ENCODE measurements at places on chromosomes 7 and 10.

DNA sequence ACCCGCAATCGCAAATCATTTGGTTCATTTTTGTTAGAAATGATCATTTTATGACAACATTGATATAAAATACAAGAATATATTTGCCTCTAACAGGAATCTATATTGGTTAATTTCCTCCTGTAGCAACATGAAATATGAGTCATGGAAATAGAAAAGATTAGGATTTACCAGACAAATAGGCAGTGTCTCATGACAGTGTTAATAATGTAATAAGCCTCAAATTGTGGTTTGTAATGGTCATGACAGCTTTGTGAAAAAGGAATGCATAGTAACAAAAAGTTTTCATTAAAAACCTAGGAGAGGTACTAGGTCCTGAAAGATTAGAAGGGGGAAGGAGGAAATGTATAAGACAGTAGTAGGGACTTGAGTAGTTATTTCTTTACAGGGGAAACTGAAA, 7.9 kb upstream of the SLK start:
- DNase-seq: no peak

DNA sequence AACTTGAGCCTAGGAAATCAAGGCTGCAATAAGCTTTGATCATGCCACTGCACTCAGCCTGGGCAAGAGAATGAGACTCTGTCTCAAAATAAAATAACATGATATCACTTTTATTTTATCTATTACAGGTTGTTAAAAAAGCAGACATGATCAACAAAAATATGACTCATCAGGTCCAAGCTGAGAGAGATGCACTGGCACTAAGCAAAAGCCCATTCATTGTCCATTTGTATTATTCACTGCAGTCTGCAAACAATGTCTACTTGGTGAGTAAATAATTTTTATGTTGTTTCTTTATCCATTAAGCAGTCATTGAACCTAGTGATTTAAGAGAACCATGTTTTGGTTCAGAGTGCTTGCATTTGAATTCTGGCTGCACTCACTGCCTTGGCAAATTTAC, 3.3 kb downstream of the MASTL start:
- DNase-seq: no peak

- DNase-seq: no peak
These were observed 149.2 kb downstream of the PLPP4 start for GRCh38 chr10:120606051-120606764.

DNA sequence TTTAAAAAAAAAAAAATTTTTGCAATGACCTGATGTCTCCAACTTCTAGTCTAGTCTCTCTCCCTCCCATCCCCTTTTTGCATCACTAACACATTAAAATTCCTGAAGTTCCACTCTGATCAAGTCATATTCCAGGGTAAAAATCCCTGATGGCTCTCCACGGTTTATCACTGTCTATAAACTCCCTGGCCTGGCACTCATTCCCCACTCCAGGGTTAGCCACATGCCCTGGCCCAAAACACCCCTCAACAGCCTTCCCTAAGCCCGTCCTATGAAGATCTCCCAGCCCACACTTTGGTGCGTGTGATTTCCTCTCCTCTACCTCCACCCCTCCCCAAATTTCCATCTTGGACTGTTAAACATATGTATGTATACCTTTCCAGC, 125.4 kb downstream of the JAZF1 start:
- no peak for DNase-seq

DNA sequence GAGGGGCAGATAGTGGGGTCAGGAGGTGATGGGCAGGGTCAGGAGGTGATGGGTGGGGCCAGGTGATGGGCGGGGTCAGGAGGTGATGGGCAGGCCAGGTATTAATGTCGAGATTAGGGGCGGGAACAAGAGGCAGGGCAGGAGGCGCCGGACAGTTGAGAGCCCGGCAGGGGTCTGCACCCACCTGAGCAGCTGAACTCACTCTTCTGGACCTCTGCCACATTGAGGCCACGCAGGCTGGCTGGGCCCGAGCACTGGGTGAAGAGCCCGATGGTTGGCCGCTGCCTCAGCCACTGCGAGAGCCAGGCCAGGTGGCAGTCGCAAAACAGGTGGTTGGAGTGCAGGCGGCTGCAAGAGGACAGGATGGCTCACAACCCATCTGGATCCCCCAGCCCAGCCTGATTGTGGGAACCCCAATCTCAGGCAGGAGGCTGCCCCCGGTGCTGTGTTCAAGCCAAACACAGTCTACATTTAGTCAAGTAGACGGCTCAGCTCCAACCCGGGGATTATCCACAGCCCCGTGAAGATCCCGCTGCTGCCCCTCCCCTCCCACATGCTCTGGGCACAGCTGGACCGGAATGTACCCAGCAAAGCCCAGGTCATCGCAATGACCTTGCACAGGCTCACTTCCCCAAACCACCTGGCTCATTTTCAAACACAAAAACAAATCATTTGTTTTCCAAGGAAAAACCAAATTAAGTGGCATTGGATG, 122.3 kb downstream of the SLIT1 start:
- DNase-seq: no peak

DNA sequence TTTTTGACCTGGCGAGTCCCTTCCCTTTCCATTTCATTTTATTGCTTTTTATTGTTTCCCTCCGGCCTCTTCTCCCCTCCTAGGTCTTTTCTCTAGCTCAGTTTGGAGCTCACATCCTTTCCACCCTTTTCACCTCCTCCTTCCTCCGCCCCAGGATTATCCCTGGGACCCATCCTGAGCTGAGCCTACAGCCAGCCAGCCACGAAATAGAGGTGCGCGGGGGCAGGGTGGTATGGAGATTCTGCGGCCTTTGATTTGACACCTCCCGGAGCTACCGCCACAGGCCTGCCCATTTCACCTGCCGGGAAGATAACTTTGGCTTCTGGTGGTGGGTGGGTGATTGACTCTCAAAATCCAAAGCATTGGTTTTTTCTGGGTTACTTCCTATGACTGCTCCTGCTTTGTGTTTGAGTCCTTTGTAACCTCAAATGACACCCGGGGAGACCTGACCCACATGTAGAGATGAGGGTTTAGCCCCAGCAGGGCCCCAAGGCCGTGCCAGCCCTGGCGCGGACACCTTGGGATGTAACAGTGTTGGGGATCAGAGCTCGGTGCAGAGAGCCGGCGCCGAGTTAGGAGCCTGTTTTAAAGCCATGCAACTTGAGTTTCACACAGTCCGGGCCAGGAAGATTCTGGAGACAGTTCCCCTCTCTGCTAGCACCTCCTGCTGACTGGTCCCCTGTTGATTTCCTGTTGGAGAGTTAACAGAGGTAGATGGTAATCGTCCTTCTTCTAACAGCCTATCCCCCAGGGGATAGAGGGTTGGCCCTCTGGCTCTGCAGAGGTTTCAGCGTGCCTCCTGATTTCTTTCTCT, 1.5 kb downstream of the DUSP5 start:
- no peak for DNase-seq

- DNase-seq: no peak
These were observed 69.0 kb downstream of the CREB3L2 start for GRCh38 chr7:137932881-137933269.

DNA sequence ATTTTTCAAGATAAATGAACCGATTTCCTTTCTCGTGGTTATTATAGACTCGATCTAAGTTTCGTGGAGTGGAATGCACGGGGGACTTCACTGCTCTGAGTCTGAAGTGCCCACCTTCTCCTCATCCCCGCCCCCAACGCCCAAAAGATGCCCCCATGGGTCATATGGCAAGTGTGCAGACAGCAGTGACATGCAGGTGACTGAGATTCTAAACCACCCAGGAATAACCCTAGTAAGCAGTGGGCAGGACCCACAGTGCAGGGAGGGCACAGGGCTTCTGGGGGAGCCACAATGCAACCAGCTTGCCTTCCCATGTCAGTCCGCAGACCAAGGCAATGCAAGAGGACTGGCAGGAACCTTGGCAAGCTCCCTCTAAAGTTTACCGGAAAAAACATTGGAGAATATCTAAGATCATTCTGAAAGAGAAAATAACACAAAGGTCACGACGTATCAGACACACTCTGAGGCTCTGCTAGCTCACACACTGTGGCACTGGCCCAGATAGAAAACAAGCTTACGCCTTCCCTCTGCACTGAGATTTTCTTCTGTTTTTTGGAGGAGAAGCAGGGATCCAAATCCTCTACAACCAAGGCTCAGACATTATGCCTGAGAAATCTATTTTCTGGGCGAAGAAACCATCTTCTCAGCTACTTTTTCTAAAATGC, 239.6 kb downstream of the MAD1L1 start:
- DNase-seq: no peak

- no peak for DNase-seq
These were observed 176.7 kb downstream of the GPAM start for GRCh38 chr10:112006831-112007230.

GRCh38 chr10:109744020-109744419, 179.3 kb downstream of the XPNPEP1 start:
- no peak for DNase-seq

GRCh38 chr7:17528636-17529035, 230.2 kb downstream of the AHR start:
- DNase-seq: no peak

GRCh38 chr10:52257692-52258075, 56.4 kb upstream of the DKK1 start:
- DNase-seq: no peak

- DNase-seq: no peak
These were observed 99.8 kb downstream of the SND1 start for GRCh38 chr7:127751490-127752448.

- no peak for DNase-seq
These were observed 872 bp downstream of the FAM131B start for GRCh38 chr7:143361552-143362130.

DNA sequence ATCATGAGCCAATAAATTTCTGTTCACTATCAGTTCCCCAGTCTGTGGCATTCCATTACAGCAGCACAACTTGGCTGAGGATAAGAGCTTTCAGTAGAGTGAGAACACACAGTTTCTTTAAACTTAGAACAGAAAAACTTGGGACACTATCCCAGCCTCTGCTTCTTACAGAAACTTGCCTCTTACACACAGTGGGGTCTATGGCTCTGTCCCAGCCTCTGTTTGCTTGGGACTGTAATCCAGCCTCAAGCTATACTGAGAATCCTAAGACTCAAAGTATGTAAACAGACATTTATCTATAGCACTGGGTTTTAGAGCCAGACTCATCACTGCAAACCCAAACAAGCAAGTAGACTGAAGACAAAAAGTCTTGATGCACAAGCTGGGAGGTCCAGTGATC, 355.8 kb upstream of the VSTM2A start:
- DNase-seq: no peak

- DNase-seq: no peak
These were observed 118.6 kb upstream of the PRSS58 start for GRCh38 chr7:142376356-142376997.

DNA sequence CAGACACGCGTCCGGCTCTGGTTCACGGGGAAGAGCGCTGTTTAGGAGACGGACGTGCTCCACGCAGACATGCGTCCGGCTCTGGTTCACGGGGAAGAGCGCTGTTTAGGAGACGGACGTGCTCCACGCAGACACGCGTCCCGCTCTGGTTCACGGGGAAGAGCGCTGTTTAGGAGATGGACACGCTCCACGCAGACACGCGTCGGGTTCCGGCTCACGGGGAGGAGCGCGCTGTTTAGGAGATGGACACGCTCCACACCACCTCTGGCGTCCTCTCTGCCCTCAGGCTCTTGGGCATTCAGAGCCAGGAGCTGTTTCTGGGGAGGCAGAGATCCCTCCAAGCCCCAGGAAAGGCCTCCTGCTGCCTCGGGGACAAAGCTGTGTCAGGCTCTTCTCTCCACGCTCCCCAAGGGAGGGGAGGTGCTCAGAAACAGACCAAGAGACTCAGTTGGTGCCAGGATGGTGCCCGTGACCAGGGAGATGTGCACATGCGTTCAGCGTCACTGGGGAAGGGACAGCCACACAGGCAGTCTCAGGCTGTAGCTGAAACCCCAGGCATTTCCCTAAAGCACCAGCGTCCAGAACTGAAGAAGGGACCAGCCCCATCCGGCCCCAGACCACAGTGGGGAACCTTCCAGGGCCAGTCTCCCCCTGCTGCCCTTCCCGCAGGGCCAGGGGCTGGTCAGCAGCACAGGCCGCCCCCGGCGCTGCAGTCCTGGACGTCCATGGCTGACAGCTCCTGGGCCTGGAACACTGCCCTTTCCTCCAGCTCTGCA, 175.6 kb downstream of the ELFN1 start:
- DNase-seq: no peak
